Esophagus mucosa (tissue), 1 donor: ENCODE measurements at places on chromosomes 12 and 14.
A peak's percentile ranks its signal among the peaks of the same experiment; 100 is the strongest.

DNA sequence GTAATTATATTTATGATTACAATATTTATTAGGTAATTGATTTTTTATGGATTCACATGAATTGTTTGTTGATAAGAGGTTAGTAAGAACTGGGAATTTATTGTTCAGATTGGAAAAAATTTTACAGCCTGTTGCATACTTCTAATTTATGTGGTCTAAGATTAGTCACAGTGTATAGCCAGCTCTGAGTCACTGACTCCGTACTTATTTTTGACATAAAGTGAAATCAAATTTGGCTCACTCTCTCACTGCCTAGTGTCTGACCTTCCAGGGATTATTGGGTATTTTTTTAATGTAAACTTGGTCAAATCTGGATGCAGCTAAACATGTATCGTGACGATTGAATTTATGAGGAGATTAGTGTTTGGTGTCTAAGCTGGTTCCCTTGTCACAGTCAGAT lies 109.3 kb downstream of the PTPRQ start:
- peak; percentile 86 for ATAC-seq

DNA sequence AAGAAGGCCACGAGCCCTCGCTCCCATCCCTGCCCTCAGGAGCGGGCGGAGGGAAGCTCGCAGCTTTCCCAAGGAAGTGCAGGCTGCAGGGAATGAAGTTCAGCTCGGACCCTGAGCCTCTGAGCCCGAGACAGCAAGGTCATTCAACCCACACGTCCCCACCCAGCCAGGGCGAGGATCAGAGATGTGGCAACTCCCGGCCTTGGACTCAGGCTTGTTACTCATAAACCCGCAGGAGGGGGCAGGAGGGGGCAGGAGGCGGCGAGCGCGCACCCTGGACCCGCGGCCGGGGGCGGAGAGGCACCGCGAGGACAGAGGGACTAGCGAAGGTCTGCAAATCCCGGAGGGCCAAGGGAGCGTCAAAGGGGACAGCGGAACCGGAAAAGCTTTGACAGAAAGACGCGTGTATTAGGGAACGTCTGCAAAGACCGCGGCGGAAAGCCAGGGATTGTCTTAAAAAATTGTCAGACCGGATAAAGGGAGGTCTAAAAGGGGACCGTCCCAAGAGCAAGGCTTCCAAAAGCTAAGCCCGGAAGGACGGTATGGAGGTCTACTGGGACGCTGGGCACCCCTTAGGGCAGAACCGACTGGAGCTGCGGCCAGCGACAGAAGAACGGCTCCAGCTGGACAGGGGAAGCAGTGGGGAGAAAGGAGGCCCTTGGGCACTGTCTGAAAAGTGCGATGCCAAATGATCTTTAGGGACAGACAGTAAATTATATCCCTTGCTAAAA lies 611 bp upstream of the DCAF11 start:
- ATAC-seq = peak; percentile 59

- peak; percentile 60 for ATAC-seq
Observed at GRCh38 chr12:51884676-51885229, 3.1 kb upstream of the ANKRD33 start.

GRCh38 chr14:105818712-105819005 lies 292.3 kb downstream of the TMEM121 start:
- ATAC-seq = no peak

- peak; percentile 6 for ATAC-seq
Observed at GRCh38 chr12:52044292-52044983, 6.8 kb upstream of the NR4A1 start.

GRCh38 chr12:126430921-126431320 lies 1365.7 kb downstream of the AACS start:
- ATAC-seq = no peak

DNA sequence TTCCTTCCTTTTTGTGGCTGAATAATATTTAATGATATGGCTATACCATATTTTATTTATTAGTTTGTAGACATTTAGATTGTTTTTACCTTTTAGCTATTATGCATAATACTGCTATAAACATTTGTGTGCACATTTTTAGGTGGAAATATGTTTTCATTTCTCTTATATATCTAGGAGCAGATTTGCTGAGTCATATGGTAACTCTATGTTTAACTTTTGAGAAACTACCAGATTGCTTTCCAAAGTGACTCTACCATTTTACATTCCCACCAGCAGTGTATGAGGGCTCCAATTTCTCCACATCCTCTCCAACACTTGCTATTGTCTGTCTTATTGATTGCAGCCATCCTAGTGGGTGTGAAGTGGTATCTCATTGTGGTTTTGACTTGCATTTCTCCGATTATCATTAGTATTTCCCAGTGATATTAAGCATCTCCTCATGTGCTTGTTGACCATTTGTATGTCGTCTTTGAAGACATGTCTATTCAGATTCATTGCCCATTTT lies 160.2 kb downstream of the KICS2 start:
- ATAC-seq = no peak

- ATAC-seq = no peak
Observed at GRCh38 chr14:25095736-25096437, 45.9 kb upstream of the STXBP6 start.

GRCh38 chr14:77212943-77213678 lies 31.5 kb downstream of the TMEM63C start:
- peak; percentile 78 for ATAC-seq

DNA sequence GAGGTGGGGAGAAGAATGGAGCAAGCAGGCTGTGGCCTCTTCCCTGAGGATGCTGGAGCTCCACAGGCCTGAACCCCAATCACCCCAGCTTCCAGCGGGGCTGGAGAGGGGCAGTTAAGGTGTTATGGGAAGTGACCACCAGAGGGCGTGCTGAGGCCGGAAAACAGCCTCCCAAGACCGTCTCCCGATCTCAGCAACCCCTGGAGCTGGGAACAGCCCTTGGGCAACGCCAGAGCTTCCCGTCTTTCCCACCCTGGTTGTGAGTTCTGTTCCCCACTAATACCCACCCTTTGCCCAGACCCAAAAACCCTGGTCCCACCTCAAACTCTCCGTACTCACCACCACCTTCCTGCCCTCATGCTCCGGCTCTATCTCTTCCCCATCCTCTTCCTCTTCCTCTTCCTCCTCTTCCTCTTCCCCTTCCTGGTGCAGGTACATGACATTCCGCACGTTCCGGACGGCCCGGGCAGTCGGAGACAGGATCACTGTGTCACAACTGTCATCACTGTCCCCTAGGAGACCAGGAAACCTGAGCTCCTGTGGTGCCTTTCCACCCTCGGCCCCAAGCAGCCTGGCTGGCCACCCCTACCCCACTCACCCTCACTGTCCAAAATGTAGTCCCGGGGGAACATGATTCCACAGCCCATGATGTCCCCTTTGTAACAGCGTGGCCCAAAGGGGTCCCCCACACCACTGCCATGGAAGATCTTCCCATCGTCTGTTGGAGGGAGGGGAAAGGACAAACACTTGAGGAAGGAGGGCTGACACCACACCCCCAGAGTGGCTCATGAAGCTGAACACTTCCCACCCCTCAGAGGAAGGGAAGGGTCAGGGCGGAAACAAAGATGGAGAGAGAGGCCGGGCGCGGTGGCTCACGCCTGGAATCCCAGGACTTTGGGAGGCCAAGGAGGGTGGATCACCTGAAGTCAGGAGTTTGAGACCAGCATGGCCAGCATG lies 12.9 kb downstream of the SPRYD3 start:
- peak; percentile 56 for ATAC-seq

- ATAC-seq = no peak
Observed at GRCh38 chr14:65250162-65250495, 147.8 kb upstream of the MAX start.

- ATAC-seq = no peak
Observed at GRCh38 chr14:38469156-38469555, 213.3 kb upstream of the CLEC14A start.

- no peak for ATAC-seq
Observed at GRCh38 chr14:68111097-68111852, 291.7 kb downstream of the RAD51B start.

DNA sequence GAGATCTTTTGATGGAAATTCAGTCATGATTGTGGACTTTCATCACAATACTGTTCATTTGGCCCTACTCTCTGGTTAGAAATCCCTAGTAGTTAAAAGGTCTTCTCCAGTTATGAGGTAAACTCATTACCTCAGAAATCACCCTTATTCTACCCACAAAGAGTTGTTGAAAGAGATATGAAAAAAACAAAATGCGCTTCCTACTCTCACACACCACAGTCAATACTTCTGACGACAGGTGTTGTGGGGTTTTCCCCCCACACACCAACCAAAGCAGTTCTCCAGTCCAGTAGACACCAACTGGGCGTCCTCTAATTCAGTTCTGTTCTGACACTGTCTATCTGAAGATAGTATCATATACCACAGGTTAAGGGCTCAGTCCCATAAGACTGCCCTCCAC lies 54.9 kb downstream of the TRMT5 start:
- ATAC-seq = no peak

GRCh38 chr12:117149431-117149830 lies 40.8 kb downstream of the FBXO21 start:
- ATAC-seq = no peak

DNA sequence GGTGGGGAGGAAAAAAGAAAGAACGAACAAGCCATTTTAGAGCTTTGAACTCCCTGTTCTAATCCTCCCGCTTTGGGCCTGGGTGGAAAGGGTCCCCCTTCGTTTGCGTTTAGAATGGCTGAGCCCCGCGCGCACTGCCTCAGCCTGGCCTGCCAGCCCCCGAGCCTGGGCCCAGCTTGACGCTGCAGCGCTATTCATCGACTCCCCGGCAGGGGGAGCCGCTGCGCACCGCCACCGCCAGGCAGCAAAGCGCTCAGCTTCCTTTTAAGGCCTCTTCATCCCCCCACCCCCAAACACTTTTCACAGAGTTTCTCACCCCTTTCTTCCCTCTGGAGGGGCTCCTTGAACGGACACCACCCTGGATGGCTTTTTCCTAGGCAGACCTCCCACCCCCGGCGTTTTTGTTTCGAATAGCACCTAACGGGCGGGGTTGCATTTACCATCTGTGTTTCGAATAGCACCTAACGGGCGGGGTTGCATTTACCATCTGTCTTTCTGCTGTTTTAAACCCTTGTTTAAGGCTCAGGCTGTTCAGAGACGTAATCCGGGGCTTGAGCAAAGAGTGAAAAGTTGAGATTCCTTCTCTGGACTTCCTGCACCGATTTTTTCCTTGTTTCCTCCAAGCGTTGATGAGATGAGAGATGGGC lies 56.4 kb upstream of the PIWIL1 start:
- ATAC-seq = no peak

DNA sequence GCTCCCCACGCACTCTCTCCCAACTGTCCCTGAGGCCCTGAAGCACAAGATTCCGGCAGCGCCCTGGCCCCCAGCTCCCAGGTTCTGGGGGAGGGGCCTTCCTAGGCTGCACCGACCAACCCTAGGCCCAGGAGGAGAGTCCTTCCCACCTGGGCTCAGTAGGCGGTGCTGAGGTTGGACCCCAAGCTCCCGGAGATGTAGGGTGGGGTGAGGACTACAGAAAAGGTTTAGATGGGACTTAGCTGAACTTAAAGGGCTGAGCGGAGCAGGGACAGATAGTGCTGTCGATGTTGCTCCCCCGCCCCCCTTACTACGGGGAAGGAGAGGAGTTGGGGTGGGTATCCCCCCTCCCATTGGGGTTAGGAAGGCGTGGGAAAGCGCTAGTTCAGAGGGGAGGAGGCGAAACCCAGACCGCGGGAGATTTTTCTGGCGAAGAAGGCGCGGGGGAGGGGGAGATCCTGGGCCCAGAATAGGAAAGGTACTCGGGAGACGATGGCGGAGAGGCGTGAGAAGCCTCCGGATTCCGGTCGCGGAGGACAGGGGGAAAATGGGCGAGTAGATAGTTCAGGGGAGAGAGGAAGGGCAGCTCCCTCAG lies 4.2 kb upstream of the BAZ2A start:
- peak; percentile 34 for ATAC-seq

DNA sequence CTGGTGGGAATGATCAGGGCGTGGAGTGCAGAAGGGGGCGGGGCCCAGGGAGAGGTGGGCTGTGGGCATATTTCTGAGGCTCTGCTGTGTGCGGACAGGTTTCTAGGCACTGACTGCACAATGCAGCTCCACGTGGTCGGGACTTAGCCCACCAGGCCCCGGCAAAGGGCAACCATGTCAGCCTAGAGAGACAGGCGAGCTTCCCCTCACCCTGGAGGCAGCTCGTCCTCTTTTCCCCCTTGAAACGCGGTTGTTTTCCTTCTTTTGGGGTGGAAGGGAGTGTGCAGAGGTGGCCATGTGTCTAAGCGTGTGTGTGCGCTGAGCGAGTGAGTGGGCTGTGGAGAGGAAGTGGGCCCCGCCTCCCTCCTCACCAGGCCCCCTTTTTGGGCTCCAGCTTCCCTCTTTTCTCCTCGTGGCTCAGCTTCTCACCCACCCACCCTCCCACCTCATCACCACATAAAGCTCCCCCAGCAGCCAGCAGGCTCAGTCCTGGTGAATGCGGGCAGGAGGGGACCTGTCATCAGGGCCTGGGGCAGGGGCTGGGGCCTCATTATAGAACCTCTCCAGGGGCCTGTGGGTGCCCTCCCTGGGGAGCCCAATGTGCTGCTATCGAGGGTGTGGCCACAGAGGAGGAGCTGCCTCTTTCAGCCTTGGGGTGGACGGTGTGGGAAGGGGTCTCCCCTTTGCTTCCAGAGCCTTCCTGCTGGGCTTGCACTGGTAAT lies 22.0 kb downstream of the LRTM2 start:
- ATAC-seq = no peak

- ATAC-seq = no peak
Observed at GRCh38 chr12:130956009-130956408, 2.3 kb downstream of the ADGRD1 start.

DNA sequence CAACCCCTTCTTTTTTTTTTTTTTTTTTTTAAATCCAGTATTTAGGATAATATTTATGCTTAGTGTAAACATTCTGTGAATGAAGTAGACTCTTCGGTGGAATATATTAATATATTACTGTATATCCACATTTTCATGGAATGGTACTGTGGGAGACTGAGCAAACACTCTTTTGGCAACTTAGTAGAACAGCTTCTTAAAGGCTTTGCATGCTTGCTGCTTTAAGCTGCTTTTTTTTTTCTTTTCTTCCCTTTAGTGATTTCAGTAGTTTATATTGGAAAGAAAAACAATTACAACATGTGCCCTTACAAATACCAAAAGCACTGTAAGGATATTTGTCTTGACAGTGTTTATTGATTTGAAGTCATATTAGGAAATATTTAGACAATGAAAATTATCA lies 78.9 kb downstream of the AEBP2 start:
- no peak for ATAC-seq

- ATAC-seq = no peak
Observed at GRCh38 chr14:92417759-92418158, 94.8 kb downstream of the SLC24A4 start.

DNA sequence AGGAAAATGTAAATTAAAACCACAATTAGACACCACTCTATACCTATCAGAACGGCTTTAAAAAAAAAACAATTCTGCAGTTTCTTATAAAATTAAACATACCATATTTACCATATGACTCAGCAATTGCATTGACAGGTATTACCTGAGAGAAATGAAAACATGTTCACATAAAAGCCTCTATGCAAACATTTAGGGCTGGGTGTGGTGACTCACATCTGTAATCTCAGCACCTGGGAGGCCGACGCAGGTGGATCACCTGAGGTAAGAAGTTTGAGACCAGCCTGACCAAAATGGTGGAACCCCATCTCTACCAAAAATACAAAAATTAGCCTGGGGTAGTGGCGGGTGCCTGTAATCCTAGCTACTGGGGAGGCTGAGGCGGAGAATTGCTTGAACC lies 41.1 kb downstream of the SPTB start:
- ATAC-seq = peak; percentile 81

- ATAC-seq = no peak
Observed at GRCh38 chr12:13851828-13852227, 129.6 kb downstream of the GRIN2B start.

- ATAC-seq = no peak
Observed at GRCh38 chr12:29627221-29627620, 129.7 kb upstream of the OVCH1 start.

GRCh38 chr12:82937151-82937550 lies 250.4 kb downstream of the TMTC2 start:
- no peak for ATAC-seq

- ATAC-seq = peak; percentile 80
Observed at GRCh38 chr14:56422703-56423213, 156.8 kb upstream of the TMEM260 start.
